Cardiac fibroblast (primary cell): ENCODE measurements at places on chromosomes 5 and 9.

DNA sequence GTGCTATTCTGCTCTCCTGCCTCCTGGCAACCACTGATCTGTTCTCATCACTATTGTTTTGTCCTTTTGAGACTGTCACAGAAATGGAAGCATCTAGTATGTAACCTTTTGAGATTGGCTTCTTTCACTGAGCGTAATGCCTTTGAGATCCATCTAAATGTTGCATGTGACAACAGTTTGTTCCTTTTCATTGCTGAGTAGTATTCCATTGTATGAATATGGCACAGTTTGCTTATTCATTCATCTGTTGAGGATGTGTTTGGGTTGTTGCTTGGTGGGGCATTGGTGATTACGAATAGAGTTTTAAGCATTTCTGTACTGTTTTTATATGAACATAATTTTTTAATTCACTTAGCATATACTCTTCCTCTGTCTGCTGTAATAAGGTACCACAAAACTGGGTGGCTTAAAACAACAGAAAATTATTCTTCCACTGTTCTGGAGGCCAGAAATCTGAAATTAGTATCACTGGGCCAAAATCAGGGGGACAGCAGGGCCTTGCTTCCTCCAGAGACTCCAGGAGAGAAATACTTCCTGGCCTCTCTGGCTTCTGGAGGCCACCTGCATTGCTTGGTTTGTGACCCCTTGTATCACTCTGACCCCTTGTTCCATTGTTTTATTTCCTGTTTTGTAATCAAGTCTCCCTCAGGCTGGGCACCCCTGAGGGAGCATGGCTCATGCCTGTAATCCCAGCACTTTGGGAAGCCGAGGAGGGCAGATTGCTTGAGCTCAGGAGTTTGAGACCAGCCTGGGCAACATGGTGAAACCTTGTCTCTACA is 53.0 kb downstream of the EXOSC2 start:
- DNase-seq = peak; percentile 56

- DNase-seq = no peak
Measured at GRCh38 chr9:84424931-84425330, 84.4 kb upstream of the SLC28A3 start.

DNA sequence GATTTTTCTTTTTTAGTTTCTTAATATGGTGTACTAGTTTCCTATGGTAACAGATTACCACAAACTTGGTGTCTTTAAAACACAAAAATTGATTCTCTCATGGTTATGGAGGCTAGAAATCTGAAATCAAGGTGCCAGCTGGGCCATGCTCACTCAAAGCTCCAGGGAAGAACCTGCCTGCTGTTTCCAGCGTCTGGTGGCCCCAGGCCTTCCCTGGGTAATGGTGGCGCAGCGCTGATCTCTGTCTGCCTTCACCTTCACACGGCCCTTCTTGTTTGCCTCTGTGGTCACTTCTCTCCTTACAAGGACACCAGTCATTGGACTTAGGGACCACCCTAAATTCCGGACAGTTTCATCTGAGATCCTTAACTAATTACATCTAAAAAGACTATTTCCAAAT is 70.5 kb upstream of the GFPT2 start:
- DNase-seq = no peak

GRCh38 chr5:20032896-20033295 is 44.9 kb upstream of the CDH18 start:
- DNase-seq = peak; percentile 2

DNA sequence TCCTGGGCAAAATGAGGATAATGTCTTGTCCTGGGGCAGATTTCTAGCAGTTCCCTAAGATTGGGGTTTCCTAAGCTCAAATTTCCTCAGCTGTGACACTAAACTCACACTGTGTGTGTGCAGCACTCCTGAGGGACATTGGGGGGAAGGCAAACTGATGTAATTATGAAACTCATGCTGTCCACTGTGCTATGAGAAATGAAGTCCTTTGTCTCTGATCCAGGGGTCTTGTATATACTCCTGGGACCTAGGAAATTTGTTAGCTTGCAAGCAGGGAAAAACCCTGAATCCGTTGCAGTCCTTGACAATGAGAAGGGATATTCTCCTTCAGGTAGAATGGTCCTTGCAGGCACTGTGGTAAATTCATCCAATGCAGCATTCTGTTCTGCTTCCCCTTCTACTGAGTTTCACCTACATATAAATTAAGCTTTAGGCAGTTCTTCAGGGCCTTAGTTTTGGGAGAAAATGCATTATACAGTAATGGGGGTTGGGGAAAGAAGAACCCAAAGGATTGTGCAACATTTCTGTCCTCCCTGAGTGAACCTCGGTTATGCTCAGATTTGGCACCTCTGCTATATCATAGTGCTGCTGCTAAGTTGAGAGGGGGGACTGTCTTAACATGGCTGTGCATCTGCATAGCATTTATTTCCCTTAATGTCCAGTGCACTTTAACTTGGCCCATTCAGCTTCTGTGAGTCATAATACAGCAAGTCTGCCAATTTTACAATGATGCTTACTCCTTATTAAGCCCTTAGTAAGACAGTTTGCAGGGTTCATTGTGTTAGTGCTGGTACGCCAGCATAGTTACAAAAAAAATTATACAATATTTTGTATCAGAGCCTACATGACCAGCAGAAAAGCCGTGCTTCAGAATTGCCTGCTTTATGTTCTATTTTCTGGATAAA is 80.2 kb downstream of the PJA2 start:
- DNase-seq = peak; percentile 88

DNA sequence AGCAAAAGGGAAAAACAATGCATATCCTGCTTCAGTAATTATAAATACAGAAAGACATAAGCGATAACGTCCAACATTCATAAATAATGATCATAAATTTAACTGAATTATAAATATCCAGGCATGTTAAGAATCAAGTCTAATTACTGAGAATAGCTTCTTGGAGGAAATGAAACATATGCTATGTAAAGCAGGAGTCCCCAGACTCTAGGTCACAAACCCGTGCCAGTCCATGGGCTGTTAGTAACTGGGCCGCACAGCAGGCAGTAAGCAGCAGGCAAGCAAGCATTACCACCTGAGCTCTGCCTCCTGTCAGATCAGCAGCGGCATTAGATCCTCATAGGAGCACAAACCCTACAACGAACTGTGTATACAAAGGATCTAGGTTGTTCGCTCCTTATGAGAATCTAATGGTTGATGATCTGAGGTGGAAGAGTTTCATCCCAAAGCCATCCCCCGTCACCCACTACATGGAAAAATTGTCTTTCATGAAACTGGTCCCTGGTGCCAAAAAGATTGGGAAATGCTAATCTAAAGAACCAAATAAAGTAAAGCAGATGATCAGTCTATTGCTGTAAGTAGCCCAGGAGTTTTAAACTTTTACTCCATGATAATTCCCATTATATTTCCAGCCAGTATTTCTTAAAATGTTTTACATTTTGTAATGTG is 50.4 kb downstream of the CERT1 start:
- DNase-seq = peak; percentile 10

DNA sequence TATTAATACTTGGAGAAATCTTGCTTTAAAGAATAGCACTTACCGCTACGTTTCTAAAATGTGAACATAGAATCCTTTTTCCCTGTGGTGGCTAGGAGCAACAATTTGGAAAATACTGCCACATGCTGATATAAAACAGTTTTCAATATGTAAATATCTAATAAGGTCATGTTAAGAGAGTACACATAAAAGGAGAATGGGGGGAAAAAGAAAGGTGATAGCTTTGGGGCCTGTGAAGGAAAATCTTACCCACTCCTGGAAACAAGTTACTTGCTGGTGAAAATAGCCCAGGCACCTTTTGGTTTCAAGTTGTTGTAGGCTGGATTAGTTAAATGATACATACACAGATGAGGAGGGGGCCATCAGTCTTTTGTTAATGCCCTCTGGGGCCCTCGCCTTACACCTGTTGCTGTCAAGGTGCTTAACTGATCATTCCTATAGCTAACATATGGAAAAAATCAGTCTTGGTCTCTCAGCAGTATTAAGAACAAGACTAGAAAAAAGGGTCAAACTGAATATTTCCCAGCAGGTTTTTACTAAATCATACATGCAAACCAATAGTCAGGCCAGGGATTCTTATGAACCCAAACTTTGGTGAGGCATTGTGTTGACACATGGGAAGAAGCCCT is 24.1 kb downstream of the FYB1 start:
- DNase-seq = peak; percentile 15
